ENCODE measurements at places on chromosomes 2 and 18.

GRCh38 chr18:54859667-54860421, 31.6 kb downstream of the RAB27B start:
- DNase-seq: no peak

GRCh38 chr2:174753038-174753633, 11.1 kb downstream of the CHRNA1 start:
- DNase-seq: no peak

DNA sequence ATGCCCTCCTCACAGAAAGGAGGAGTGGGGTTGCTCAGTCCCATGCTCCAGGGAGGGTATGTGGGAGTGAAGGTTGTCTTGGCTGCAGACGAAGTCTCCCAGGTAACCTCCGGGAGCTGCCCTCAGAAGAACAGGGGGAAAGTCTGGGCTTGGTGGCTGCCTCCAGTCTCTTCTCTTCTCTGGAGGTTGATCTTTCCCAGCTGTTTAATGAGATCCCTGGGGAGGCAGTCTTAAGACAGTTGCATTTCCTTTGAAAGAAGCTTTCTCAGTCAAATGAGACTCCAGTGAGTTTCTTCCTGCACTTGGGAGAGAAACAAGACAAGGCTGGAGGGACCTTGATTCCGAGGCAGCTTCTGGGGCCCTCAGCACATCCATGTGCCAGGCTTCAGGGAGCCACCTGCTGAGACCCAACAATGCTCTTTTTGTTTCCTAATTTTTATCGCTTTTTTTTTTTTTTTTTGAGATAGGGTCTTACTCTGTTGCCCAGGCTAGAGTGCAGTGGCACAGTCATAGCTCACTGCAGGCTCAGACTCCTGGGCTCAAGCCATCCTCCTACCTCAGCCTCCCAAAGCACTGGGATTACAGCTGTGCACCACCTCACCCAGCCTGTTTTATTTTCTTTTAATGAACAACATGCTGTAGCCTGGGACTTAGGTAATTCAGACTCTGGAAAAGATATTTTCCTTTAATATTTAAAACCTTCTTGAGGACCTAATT, 71.7 kb upstream of the TPO start:
- no peak for DNase-seq

DNA sequence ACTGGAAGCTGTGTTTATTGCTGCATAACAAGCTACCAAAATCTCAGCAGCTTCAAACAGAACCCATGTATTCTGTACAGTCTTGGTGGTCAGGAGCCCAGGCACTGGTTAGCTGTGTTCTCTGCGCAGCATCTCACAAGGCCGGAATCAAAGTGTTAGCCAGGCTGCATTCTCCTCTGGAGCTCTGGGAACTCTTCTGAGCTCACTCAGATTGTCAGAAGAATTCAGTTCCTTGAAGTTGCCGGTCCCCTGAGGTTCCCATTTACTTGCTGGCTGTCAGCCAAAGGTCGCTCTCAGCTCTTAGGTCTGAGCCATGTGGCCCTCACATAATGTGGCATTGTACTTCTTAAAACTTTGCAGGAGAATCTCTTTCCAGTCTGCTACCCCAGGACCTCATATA, 123.6 kb upstream of the SMIM21 start:
- no peak for DNase-seq

- no peak for DNase-seq
Observed at GRCh38 chr2:118124288-118124891, 36.1 kb downstream of the INSIG2 start.

GRCh38 chr2:176482107-176482506, 212.9 kb downstream of the MTX2 start:
- DNase-seq: no peak

DNA sequence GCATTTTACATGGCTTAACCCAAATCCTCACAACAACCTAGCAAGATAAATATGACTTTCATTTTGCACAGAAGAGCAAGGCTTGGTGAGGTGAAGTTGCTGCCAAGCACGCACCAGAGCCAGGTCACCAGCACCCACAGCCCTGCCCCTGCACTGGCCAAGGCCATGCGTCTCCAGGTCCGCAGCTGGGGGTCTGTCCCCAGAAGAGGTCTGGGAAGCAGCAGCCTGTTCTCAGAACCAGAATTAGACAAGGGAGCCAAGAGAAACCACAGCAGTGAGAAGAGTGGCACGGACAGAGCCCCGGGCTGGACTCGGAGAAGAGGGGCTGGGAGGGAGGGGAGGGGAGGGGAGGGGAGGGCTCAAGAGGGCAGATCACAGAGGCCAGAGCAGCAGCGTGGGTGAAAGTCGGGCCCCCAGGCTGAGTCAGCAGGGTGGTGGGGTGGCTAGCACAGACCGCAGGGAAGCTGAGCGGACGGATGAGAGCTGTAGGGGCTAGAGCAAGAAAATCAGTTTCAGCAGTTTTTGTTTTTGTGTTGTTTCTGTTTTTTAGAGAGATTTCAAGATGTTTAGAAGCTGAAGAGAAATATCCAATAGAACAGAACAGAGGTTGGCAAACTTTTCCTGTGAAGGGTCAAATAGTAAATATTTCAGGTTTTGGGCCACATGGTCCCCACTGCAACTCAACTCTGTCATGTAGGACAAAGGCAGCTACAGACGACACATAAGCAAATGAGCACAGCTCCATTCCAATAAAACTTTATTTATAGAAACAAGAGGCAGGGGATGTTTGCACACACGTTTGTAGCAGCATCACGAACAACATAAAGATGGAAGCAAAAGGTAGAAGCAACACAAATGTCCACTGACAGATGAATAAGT, 7.4 kb upstream of the MTERF4 start:
- no peak for DNase-seq

DNA sequence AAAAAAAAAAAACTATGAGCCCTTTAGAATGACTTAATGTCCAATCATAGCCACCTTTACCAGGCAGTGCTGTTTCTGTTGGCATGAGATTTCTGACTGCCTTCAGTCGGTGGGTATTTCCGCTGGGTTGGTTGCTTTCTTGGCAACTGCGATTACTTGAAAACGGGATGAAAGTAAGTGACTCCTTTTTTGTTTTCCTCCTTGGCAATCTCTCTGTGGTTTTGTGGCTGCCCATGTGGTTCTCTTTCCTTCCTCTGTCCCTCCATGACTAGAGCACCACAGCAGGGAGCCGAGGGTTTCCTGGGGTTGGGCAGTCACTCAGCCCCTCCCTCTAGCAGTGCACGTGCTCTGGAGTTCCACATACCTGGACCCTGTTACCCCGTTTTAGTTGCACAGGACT, 112.1 kb downstream of the KLHL29 start:
- peak; percentile 73 for DNase-seq

- DNase-seq: no peak
Observed at GRCh38 chr18:67692811-67693210, 176.3 kb upstream of the DSEL start.

GRCh38 chr2:86543335-86543734, 19.9 kb downstream of the CHMP3 start:
- no peak for DNase-seq

DNA sequence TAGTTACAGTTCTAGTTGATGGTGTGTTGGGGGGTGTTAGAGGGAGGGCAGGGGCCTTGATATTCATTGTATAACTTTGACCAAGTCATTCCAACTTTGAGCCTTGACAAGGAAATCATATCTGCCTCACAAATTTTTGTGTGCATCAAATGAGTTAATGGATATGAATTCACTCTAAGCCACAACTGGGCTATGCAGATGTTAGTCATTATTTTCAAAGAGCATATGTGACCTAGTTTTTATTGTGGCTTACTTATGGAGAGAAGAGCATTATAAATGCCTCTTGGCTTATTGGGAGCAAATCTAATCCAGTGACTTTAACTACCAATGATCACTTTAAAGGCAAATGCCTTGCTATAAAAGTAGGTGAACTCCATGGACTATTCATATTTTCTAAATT, 250.2 kb downstream of the LPIN1 start:
- no peak for DNase-seq

DNA sequence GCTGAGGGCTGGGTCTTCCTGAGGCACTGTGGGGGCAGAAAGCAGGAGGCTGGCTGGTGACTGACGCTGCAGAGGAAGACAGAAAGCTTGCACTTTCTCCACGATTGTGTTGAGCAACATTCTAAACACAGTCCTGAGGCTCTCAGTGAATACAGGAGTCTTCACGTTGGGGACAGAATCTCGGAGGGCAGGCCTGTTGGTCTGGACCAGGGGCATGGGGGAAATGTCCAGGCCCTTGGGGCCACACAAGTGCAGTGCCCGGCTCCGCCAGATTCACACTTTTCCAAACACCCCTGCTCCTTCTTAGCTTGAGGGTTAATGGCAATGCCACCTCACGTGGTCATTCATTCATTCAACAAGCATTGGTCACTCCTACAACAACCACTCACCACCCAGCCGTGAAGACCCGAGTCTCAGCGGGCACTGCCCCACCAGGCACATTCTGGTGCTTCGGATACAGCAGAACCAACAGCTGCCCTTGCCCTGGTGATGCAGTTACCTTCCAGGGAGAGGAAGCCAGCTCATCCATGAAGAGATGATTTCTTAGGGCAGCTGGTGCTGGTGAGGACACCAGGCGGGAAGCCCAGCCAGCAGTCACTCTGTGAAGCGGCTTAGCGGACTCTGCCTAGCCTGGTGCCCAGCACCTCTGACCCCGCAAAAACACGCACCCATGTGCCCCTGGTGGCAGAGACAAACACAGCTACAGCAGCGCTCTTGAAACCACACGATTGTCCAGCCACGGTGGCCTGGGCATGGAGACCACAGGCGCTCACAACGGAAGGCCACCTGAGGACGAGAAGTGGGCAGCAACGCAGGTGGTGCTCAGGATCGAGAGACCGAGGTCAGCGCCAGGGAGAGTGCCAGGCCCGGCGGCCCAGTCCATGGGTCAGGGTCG, 10.9 kb upstream of the GPC1 start:
- DNase-seq: no peak

GRCh38 chr18:26893996-26894395, 28.5 kb upstream of the AQP4 start:
- DNase-seq: no peak

DNA sequence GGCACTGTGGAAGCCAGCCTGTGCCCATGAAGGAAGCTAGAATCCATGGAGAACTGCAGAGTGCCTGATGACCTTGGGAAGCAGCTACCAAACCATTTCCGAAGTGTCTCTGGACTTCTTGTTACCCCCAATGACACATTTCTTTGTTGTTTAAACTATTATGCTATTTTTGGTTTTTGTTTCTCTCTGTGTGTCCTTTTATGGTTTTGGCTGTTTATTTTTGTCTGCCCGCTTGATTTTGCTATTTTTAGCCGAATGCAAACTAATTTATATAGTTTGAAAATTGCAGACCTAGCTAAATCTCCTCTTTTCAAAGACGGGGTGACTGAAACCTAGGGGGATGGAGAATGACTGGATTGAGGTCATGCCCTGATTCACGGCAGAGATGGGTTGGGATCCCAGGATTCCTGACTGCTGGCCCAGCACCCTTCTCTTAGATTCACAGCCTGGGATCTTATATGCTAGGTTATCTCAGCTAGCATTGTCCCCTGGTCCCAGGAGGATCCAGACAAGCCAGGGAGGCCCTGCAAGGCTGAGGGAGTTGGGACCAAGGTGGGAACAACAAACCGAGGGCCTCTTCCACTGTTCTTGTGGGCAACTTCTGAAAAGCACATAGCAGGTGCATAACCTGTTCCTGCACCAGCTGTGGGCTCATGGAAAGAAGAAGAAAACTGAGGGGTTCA, 116.3 kb upstream of the HAAO start:
- no peak for DNase-seq

- DNase-seq: peak; percentile 15
Observed at GRCh38 chr18:63439334-63439733, 17.1 kb upstream of the VPS4B start.

DNA sequence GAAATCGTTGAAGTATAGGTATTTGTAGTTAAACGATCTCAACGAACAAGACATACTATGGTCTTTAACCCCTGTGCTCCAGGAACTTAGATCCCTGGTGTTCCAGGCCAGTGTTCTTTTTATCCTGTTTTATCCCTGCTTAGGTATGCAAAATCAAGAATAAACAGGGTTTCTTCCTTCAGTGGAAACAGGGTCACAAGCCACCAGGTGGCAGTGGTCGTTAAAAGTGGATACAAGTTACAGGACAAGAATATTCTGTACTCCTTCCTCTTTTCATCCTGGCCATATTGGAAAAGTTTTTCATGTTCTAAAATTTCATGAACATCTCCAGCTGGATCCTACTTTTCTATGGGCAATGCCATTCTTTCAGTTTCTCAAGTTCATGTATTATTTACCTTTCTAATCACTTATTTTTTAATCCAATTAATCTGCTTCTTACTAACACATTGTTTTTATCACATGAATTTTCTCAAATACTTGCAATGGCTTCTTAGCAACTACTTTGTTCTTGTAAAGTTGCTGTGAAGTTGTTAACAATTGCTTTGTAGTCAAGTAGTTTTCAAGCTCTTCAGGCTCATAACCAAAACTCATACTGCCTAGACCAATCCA, 16.4 kb upstream of the HNMT start:
- peak; percentile 1 for DNase-seq

DNA sequence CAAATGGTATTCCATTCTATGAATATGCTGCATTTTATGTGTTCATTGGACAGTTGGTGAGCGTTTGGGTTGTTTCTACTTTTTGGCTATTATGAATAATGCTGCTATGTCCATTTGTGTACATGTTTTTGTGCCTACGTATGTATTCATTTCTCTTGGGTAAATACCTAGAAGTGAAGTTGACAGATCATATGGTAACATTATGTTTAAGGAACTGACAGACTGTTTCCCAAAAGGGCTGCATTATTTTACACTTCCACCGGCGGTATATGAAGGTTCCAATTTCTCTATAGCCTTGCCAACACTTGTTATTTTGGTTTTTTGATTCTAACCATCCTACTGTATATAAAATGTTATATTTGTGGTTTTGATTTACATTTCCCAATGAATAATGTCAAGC, 703.9 kb upstream of the CDH2 start:
- no peak for DNase-seq

GRCh38 chr18:10131460-10132395, 217.9 kb downstream of the VAPA start:
- no peak for DNase-seq

- no peak for DNase-seq
Observed at GRCh38 chr18:76130845-76131244, 364.2 kb downstream of the ZNF516 start.

GRCh38 chr2:174014011-174014698, 49.0 kb upstream of the SP3 start:
- DNase-seq: no peak

DNA sequence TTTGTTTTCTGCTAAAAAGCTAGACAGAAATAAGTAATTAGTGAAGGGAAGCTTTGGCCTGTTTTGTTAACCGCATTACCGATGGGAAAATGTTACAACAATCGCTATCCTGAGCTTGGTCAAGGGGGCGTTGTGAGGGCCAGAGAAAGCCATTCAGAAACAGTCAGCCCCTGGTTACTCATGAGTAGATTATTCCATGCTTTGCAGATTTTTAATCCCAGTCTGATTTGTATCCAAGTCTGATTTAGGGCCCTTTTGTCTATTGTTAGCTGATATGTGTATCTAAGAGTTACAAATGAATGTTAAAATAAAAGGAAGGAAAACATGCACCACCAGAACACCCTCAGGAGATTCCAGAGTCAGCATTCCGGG, 99.1 kb downstream of the PRPF40A start:
- DNase-seq: no peak

Data from GF-D8 (cell line).